ENCODE measurements at places on chromosomes 12 and 14.

- DNase-seq, result no peak
Measured at GRCh38 chr12:14567351-14568162, at the start of gene PLBD1. PLBD1 (minus strand) TSS chr12:14567883; CDS start chr12:14567696, 187 bp downstream.

DNA sequence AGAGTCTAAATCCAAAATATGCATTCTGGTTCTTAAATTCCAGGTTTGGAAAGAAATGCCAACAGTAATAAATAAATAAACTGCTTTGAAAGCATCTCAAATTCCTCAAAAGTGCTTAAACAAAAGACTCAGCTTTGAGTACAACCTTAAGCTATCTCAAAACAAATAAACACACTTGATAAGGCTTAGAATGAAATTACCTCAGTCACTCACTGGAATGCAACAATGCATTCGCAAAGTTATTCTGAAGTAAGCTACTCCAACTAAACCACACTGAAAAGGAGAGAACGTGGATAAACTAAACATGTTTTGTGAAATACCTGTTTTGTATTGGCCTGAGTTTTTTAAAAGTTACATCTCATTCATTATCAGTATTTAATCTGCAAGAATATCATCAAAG is 1.2 kb downstream of the SPTSSA start:
- no peak for DNase-seq

- DNase-seq, result no peak
Measured at GRCh38 chr14:68075382-68076029, 255.9 kb downstream of the RAD51B start.

- DNase-seq, result no peak
Measured at GRCh38 chr14:73795974-73796373, 55.7 kb upstream of the PTGR2 start.

DNA sequence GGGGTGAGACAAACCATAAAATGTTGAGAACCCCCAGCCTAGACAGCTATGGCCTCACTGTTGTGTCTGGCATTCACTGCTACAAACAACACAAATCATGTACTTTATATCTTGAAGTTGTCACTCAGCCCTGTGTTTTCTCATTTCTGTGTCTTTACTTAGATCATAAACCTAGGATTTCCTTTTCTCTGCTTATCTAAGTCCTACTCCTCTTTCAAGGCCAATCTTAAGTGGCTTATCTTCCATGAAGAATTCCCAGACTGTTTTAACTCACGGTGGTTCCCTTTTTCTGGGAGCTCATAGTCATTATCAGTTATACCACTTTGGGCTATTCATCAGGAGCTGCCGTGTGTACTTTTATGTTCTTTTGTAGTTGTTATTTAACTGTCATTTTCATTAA is 42.1 kb downstream of the FLRT2 start:
- no peak for DNase-seq

- DNase-seq, result no peak
Measured at GRCh38 chr12:25725931-25726330, 172.8 kb upstream of the LMNTD1 start.

DNA sequence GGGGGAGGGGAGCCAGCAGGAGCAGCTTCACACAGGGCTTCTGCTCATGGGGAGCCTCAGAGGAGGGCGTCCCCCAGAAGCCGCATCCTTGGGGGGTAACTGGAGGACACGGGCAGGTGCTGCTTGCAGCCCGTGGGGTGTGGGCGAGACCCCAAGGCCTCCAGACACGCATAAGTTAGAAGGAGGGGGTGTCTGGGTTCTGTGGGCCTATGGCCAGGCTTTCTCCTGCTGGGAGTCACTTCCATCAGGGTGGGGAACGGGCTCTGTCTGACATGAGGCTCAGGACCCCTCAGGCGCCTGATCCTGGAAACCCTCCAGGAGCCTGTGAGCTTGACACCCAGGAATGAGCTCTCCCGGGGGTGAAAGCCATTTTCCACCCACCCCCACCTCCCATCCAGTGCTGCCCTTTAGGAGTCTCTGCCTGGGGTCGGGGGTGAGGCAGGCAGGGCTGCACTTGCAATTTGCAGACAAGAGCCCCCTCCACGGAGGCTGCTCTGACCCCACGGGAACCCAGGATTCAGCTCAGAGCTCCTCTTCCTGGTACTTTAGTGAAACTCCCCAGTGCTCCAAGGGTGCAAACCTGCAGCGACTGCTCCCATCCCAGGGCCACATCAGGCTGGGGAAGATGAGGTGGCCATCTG is 325.7 kb downstream of the ADGRD1 start:
- no peak for DNase-seq

DNA sequence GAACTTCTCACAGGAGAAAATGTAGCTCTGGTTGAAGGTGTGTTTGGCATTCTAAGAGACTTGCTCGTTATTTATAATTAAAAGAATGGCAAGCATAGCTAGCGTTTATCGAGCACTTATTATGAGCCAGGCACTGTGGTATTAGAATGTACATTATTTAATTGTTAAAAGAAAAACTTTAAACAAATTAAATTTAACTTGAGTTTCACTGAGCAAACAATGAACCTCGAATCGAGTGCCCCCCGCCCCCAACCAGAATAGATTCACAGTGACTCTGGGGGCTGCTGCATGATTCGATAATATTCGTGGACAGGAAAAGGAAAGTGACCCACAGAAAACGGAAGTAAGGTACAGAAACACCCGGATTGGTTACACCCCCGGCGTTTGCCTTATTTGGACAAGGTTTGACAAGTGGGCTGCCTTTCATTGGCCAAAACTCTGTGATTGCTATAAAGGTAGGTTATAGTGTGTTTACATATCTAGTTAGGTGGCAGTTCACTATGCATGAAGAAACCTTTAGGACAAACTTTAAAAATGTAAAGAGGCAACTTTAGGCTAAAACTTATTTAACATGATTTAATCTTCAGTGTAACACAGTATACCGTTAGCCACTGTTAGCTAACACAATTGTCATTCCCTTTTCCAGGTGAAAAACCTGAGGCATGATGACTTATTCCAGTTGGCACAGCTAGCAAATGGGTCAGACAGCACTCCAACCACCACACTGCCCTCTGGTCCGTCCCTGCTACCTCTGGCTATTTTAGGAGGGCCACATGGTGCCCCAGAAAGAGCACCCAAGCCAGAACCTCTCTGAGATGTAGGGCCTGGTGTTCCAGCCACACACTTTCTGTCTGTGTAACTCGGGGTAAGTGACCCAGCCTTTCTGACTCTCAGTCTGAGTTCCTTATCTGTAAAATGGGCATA is 7.1 kb downstream of the SCNN1A start:
- no peak for DNase-seq

DNA sequence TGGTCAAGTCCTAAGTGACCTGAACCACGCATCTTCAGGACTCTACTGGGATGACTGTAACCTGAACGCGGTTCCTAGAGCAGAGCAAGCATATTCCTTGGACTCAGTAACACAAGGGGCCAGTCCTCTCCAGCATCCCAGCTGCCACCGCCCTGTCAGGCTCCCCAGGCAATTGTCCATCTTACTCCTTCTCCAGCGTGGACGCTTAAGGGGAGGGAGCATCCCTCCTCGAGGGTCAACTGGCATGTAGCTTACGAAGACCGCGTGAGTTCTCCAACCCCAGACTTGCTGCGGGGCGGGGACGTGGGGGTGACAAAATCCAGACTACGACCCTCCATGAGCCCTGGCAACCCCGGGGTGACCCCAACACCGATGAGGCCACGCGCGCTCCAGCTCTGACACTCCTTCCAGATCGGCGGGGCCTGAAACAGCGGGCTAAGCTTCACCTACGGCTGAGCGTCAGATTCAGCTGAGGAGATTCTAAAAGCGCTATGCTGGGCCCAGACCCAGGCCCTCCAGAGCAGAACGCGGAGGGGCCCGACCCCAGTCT is 846 bp upstream of the MTHFD1 start:
- no peak for DNase-seq

- DNase-seq, result no peak
Measured at GRCh38 chr12:18749386-18749957, 11.6 kb downstream of the CAPZA3 start.

DNA sequence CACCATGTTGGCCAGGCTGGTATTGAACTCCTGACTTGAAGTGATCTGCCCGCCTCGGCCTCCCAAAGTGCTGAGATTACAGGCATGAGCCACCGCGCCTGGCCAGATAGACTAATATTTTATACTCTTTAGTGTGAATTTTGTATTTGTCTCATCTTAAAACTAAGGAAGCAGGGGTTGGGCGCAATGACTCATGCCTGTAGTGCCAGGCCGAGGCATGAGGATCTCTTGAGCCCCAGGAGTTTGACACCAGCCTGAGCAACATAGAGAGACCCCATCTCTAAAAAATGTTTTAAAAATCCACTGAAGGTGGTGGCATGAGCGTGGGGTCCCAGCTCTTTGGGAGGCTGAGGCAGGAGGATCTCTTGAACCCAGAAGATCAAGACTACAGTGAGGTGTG is 9.0 kb downstream of the DYNC1H1 start:
- no peak for DNase-seq

GRCh38 chr14:74434294-74434693 is 8.3 kb upstream of the SYNDIG1L start:
- no peak for DNase-seq

- DNase-seq, result no peak
Measured at GRCh38 chr14:80419345-80419744, 208.0 kb upstream of the DIO2 start.

- DNase-seq, result no peak
Measured at GRCh38 chr14:68807148-68807600, 14.3 kb upstream of the ZFP36L1 start.

GRCh38 chr12:87827638-87828264 is 201.4 kb downstream of the C12orf50 start:
- no peak for DNase-seq

DNA sequence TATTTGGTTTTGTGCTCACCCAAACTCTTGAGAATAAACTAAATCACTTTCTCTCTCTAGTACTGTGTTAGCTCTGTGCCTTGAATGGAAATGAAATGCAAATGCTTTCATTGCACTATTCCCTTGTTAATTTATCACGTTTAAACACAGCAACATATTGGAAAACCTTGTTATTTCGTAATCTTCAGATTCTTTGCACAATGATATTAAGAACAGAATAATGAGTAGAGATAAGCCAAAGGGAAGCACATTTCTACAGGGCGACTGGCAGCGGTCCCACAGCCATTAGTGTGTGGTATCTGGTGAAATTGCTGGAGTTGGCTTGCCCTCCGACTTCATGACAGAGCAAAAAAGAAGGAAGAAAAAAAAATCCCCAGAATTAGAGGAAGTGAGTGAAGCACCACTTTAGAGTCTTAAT is 166.1 kb upstream of the E2F7 start:
- DNase-seq, result no peak

DNA sequence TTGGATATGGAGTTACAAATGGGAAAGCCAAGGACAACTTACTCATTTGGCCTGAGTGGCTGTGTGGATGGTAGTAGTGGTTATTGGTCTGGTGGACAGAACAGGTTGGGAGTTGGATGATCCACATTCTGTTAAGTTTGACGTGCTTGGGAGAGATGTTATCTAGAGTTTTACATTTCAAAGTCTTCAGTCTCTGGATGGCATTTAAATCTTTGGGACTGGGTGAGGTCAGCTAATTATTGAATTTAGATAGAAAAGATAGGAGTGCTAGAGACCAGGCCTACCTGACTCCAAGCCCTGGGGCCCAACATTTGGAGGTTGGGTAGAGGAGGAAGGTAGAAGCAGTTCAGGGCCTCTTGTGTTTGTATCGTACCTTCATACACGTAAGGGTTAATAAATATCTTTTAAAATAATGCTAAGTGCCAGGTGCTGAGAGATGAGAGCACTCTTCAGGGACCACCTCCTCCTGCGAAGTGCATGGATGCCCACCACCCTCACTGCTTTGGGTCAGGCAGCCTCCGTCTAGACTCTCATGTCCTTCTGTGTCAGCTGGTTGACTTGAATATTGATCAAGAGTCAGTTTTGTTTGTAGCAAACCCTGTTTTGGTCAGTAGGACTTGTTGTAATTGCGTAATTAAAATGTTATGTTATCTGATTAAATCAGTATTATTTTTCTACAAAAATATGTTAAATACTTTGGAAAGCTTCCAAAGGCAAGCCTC is 460.4 kb upstream of the RGS6 start:
- DNase-seq, result no peak

DNA sequence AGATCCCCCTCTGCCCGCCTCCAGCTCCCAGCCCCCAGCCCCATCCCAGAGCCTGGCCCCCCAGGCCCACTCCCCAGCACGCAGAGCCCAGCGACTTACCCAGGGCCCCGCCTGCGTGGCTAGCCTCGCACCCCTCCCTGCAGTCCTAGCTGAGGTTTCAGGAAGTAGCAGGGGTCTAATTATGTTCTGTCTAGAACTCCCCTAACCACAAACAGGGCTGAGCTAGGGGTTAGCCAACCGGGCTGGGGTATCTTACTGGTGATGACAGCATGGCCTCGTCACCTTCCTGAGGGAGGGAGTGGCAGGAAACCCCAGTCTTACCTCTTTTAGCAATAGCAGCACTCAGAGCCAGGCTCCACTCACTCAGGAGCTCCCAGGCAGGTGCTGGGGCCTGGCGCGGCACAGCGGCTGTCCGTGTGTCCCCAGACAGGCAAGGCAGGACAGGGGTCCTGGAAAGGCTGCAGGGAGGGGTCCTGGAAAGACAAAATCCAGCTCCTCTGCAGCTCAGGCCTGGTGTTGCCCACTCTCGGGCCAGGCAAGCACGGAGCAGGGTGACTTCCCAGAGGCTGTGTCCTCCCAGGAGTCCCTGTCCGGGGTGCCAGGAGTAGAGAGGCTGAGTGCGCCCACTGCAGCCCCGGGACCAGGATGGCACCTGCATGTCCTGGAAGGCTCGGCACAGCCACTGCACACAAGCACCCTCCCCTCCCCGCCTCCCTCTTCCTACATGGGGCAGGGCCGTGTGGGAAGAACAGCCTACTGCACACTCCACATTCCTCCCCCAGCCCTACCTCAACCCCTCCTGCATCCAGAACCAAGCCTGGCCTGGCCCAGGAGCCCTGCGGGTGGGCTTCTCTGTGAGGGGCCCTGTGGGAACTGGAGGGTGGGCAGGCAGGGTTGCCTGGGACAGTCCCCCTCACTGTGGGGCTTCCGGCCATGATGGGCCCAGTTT is at the start of gene GPR132:
Gene GPR132 (minus strand): TSS at position 151 of the 949 bp plus-strand sequence. CDS start 10,010 bp downstream, outside the sequence.
- peak; percentile 77 for DNase-seq

DNA sequence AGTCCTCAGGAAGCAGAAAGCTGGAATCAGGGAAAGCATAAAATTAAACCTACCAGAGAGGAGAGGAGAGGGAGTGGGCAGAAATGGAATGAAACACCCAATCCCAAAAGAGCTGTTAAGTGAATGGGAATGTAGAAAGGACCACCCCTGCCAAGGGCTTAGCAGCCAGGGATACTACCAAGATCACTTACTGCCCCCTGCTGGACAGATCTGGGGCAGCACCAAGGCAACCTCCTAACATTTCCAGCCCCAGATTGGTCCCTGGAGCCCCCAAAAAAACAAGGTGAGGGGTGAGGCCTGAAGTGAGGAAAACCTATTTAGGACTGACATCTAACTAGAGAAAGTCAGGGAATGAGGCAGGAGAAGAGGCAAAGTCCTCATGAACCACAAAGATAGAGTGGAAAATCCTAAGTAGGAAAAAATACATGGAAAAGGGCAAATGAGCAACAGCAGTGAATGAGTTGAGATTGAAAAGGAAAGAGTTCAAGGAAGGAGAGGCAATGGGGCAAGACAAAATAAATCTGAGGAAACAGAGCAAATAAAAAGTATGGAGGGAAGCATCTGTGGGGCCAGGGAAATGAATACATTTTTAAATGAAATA is 11.2 kb upstream of the FKBP11 start:
- peak; percentile 77 for DNase-seq
